ENCODE measurements at places on chromosomes 2 and 18.

DNA sequence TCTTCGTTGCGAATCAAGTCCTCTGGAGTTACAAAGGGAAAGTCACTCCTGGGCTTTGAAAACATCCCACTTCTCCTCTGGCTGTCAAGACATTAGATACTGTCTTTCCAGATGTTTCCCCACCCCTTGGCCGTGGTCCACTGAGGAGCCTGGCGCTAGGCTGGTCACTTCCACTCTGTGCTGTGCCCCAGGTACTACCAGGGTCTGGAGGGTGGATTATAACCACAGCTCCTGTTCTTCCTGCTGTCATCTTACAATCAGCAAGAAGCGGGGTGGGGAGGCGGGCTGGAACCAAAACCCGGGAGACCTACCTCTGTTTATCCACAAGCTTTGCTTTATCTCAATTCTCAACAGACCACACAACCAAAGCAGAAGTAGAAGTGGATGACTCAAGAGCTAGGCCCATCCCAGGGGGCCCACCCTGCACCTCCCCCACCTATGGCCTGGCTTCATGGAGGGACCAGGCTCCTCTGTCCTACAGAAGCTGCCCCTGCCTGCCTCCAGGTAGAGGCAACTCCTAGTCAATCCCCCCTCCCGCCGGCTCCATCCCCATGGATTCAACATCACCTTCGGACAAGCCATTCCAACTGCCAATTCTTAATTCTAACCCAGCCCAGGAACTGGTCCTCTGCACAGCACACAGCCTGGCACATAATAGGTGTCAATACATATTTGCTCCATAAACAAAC lies 17.8 kb downstream of the SMAD7 start:
- DNase-seq, result no peak

GRCh38 chr2:153235516-153235915 lies 243.0 kb downstream of the RPRM start:
- no peak for DNase-seq

DNA sequence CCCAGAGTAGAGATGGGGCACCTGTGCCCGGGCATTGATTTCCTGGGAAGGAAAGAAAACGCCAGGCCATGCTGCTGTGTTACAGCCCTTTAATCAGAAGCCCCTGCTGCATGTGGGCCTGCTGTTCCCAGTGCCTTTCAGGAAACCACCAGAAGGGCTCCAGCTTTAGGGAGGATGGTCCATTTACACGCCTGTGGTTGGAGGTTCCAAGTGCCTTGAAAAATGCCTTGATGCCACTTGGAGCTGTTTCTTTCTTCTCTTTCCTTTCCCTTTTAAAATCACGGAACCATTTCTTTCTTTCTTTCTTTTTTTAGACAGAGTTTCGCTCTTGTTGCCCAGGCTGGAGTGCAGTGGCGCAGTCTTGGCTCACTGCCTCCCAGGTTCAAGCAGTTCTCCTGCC lies 60.5 kb downstream of the AGAP1 start:
- no peak for DNase-seq

DNA sequence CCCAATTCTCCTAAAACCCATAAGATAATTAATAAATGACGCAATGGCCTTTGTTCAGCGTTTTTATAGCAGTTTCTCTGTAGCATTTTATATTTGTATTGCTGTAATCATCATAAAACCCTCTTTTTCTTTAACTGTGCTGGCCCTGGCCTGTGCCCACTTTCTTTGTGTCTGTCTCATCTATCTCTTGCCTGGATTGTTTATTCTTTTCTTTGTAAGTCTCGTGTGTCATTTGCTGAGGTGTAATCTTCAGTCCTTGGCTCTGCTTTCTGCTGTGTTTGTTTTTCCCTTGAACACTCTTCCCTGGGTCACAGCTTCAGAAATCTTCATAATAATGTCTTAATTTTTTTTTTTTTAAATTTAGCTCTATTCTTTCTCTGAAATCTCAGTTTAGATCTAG lies 525.8 kb upstream of the LINC00305 start:
- no peak for DNase-seq

- DNase-seq, result no peak
Observed at GRCh38 chr18:3029215-3029952, 16.4 kb upstream of the LPIN2 start.

DNA sequence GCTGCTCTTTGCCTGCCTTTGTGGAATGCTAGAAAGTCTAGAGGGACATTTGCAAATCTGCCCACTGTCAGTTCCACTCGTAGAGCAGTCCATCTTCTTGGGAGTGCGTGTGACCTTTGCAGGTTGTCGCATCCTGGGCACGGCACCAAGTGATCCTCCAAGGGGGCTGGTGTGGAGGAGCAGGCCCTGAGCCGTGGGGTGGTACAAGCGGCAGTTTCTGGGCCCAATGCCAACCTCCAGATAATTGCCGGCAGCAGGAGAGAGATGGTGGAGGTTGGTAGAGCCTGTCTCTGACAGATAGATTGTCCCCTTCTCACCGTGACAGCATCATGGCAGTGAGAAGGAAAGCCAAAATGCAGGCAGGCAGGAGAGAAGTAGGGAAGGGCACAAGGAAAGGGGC lies 150.7 kb upstream of the SLC14A2 start:
- no peak for DNase-seq

DNA sequence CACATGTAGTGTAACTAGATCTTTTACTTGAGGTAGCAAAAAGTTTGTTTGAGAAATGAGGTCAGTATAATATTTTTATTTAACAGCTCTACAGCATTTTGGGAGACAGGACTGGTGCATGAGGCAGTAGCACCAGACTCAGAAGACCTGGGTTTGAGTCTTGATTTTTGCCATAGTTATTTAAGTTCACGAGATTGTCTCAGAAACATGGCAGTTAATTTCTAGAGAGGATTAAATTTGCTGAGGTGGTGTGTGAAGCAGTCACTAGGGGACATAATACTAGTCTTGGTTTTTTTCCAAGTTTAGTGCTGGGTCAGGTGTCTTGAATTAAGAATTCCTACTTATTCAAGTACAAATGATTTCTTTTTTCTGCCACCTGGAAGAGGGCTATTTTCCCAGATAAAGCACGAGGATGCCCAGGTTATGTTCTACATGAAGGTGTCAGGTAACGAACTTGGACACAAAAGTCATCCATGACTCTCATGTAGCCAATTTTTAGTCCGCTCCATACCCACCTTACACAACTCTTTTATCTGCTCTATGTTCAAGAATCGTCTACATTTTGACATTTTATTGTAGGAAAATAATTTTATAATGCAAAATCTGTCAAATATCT lies 1.4 kb downstream of the MARCHF7 start:
- DNase-seq, result peak; percentile 29

GRCh38 chr18:70578480-70578879 lies 289.6 kb downstream of the SOCS6 start:
- no peak for DNase-seq

DNA sequence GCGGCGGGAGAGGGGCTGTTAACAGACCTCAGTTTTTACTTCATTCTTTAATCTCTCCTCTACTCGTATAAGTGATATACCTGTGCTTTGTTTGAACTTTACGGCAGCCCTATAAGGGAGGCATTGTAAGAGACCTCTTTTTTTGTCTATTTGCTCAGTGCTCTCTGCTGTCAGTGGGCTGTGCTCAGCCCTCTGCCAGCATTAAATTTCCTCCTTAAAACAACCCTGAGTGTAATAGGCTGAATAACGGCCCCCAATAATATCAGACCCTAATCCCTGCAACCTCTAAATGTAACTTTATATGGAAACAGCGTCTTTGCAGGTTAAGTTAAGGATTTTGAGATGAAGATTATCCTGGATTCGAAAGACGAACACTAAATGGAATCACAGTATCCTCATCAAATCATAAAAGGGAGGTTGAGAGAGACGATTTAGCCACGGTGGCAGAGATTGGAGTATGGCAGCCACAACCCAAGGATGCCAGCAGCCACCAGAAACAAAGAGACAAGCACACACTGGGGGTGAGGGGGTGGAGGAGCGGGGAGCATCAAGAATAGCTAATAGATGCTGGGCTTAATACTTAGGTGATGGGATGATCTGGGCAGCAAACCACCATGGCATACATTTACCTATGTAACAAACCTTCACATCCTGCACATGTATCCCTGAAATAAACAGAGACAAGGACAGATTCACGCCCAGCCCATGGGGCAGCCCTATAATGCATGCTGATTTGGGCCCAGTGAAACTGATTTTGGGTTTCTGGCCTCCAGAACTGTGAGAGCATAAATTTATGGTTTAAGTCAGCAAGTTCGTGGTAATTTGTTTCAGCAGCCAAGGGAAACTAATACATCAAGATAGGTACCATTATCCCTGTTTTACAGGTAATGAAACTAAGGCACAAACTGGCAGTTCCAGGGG lies 894 bp upstream of the FARSB start:
- DNase-seq, result peak; percentile 2

GRCh38 chr2:44730593-44730992 lies 210.9 kb upstream of the SIX3 start:
- no peak for DNase-seq

DNA sequence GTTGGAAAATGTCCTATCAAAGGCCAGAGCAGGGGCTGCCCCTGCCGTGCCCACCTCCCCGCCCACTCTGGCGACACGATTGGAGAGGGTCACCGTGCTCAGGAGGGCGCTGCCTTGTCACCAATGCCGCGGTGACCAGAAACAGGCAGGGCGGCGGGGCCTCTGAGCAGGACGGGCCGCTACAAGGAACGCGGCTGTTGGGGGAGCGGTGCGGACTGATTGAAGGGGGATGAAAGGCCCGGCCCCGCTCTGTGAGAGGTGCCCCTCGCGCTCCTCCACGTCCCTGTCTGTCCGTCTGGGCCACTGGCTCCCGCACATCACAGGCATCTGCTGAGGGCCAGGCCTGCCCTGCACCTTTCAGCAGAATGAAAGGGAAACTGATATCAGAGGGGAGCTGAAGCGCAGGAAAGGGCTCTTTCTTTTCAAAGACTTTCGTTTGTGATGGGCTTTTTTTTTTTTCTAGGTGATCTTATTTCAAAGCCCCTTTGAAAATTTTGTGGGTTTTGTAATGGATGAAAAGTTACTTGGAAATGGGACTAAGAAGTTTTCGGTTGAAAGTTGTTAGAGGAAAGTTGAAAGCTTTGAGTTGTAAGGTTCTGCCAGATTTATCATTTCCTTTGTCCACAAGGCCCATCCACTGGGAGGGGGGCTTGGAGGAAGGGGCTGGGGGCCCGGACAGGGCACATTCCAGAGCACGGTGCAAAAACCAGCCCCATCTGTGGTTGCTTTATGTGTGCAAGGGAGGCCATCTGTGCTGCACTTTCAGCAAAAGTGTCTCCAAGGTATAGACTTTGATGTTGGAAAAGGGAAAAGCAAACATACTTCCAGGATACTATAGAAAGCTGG lies 244.2 kb downstream of the KLHL29 start:
- no peak for DNase-seq

GRCh38 chr18:5282770-5283169 lies 12.8 kb downstream of the ZBTB14 start:
- no peak for DNase-seq

GRCh38 chr2:219384083-219384713 lies 3.5 kb downstream of the DNPEP start:
- no peak for DNase-seq

- DNase-seq, result no peak
Observed at GRCh38 chr2:240351088-240351741, 84.2 kb upstream of the GPC1 start.

DNA sequence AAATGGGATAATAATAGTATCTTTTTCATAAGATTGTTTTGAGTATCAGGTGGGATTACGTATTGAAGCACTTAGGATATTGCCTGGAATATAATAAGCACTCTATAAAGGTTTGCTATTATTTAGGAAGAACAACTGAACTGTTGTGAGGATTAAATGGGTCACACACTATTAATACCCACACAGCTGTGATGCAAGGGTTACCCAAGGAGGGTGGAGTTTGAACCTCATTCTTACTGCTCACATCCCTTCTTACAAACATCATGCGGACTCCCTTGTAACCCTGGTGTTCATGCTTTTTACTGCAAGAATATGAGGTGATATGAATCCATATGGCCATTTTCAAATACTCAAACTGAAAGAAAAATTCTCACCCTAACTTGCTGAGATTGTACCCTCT lies 113.5 kb downstream of the KCTD1 start:
- DNase-seq, result no peak

DNA sequence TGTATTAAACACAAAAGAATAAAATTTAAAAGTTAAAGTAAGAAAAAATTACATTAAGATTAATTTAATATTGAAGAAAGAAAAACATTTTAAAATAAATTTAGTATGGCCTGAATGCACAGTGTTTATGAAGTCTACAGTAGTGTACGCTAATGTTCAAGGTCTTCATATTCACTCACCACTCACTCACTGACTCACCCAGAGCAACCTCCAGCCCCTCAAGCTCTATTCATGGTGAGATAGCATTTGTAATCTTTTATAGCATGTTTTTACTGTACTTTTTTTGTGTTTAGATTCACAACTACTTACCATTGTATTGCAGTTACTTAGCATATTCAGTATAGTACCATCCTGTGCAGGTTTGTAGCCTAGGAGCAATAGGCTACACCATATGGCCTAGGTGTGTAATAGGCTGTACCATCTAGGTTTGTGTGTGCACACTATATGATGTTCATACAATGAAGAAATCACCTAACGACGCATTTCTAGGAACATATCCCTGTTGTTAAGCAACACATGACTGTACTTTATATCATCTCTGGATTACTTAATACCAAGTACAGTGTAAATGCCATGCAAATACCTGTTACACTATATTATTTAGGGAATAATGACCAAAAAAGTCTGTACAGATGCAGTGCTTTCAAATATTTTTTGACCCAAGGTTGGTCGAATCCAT lies 144.0 kb upstream of the IL1R2 start:
- no peak for DNase-seq

GRCh38 chr2:41966431-41966893 lies 81.4 kb upstream of the PKDCC start:
- peak; percentile 95 for DNase-seq

- no peak for DNase-seq
Observed at GRCh38 chr2:98710734-98711133, 20.2 kb downstream of the MGAT4A start.

DNA sequence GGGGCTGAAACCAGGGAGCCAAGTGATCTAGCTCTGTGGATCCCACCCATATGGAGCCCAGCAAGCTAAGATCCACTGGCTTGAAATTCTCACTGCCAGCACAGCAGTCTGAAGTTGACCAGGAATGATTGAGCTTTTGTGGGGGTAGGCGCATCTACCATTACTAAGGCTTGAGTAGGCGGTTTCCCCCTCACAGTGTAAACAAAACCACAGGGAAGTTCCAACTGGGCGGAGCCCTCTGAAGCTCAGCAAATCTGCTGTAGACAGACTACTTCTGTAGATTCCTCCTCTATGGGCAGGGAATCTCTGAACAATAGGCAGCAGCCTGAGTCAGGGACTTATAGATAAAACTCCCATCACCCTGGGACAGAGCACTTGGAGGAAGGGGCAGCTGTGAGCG lies 96.7 kb downstream of the CCDC148 start:
- peak; percentile 68 for DNase-seq

GRCh38 chr18:50586710-50587109 lies 26.8 kb downstream of the MAPK4 start:
- no peak for DNase-seq
